ENCODE measurements at places on chromosomes 4 and X.

- H3K4me3 ChIP-seq = no peak overlapping the region
- DNase-seq = no peak
- H3K27ac ChIP-seq = no peak overlapping the region
- no peaks in the 10 kb centered on the region for H3K4me1 ChIP-seq
- no peaks in the 10 kb centered on the region for H3K27me3 ChIP-seq
Measured at GRCh38 chrX:22634751-22635150, 362.0 kb downstream of the CBLL2 start.

DNA sequence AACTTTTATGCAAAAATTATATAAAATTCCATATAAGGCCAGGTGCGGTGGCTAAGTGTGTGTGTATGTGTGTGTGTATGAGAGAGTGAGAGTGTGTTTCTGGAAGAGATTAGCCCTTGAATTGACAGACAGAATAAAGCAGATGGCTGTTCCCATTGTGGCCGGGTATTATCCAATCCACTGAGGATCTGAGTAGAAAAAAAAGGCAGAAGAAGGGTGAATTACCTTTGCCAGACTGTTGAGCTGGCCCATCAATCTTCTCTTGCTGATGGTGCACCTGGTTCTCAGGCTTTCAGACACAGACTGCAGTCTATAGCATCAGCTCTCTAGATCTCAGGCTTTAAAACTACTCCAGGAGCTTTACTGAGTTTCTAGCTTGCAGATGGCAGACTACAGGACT, 92.2 kb upstream of the SLIT2 start:
- H3K4me1 ChIP-seq = no peaks in the 10 kb centered on the region
- no peak overlapping the region for H3K4me3 ChIP-seq
- H3K27ac ChIP-seq = no peak overlapping the region
- no peaks in the 10 kb centered on the region for H3K36me3 ChIP-seq
- no peaks in the 10 kb centered on the region for H3K27me3 ChIP-seq
- no peak for DNase-seq

DNA sequence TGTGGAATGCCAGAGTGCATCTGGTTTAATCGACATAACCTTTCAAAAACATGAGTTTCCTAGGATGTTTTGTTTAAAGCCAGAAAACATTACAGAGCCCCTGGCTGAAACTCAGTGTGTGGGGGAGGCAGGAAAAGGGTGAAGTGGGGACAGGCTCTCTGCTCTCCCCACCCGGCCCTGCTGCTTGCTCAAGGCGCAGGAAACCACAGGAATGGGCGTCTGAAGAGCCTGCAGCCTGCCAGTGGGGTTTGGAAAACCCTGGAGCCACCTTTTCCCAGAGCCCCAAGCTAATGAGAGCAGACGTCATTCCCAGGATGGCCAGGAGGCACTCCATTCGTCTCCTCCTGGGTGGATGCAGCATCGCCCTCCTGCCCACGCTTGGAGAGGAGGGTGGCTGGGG, 240.6 kb downstream of the AFAP1 start:
- H3K27me3 ChIP-seq = peaks cover 23% of the 10 kb centered on the region
- DNase-seq = no peak
- no peak overlapping the region for H3K27ac ChIP-seq
- H3K36me3 ChIP-seq = no peaks in the 10 kb centered on the region

- DNase-seq = no peak
- H3K4me3 ChIP-seq = no peak overlapping the region
- no peaks in the 10 kb centered on the region for H3K27me3 ChIP-seq
- no peaks in the 10 kb centered on the region for H3K36me3 ChIP-seq
Measured at GRCh38 chr4:150641612-150642011, 59.7 kb downstream of the MAB21L2 start.

DNA sequence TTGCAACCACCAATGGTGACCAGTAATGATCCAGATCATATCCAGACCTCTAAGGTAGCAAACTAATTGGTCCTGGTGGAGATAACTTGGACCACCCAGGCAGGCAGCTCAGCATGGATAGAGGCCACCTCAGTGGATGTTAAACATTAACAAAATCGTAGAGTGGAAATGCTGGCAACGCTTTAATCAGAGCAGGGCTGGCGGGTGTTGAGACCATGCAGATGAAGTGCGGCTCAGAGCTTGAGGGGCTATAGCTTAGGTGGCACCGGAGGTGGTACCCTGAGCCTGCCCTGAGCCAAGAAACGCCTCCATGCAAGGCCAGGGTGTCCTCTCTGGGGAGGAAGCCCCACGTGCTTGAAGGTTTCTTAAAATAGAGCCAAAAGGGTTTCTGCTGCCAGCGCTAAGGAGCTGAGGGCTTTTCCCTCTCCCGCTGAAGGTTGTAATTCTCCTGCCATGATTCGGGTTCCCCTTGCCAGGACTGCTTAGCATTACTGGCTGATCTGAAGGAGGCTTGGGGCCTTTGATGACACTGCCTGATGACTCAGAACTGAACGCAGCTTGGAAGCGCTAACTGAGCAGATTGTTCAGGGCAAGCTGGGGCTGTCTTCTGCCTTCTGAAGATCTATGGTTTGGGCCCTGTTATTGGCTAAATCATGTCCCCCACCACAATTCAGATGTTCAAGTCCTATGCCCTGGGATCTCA, 177.8 kb upstream of the ATP6AP2 start:
- no peak overlapping the region for H3K4me3 ChIP-seq
- no peaks in the 10 kb centered on the region for H3K4me1 ChIP-seq
- H3K27me3 ChIP-seq = no peaks in the 10 kb centered on the region
- no peaks in the 10 kb centered on the region for H3K36me3 ChIP-seq

DNA sequence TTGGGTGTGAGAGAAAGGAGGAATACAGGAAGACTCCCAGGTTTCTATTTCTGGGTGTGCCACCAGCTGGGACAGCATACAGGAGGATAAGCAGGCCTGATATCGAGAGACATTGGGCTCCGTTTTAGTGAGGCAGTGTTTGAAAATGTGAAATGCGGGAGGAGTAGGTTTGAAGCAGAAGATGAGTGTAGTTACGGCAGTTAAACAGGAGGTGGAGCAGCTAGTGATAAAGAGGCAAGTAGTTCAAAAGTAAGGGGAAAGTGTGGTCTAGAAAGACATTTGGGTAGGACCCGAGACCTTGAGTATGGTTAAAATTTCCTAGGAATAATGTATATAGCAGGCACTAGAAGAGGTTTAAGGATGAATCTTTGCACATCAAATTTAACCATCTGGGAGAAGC, 42.4 kb downstream of the DCUN1D4 start:
- H3K27me3 ChIP-seq = no peaks in the 10 kb centered on the region
- H3K4me1 ChIP-seq = no peaks in the 10 kb centered on the region
- peaks cover 13% of the 10 kb centered on the region for H3K36me3 ChIP-seq
- DNase-seq = no peak
- no peak overlapping the region for H3K4me3 ChIP-seq
- H3K27ac ChIP-seq = no peak overlapping the region

DNA sequence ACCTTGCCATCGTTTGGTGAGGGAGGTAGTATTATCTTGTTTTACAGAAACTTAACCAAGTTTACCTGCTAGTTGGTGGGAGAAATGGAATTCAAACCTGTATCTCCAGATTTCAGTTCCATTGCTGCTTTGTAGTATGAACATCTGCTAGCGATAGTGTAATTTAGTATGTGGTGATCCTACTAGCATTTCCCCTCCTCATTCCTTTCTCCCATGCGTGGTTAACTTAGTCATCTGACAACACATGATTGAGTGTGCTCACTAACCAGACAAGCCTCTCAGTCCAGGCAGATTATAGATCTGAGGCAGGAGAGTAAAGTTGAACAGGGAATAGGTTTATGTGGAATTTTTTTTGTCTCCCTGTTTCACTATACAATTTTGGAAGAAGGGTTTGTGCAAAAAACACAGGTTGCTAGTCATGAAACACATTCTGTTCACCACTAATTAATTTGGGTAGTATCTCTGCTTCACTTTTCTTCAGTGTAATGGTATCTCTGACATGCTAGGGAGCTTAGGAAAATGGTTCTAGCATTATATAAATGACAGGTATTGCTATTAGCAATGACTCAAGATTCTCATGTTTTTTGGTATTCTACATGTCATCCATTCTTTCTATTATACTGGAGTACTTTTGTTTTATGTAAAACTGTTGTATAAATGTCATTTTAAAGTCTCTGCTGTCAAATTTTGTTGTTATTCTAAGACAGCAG, 21.7 kb downstream of the RBPJ start:
- no peaks in the 10 kb centered on the region for H3K27me3 ChIP-seq
- DNase-seq = no peak
- peak overlapping the region; percentile 19 for H3K4me3 ChIP-seq
- H3K4me1 ChIP-seq = peaks cover 22% of the 10 kb centered on the region

DNA sequence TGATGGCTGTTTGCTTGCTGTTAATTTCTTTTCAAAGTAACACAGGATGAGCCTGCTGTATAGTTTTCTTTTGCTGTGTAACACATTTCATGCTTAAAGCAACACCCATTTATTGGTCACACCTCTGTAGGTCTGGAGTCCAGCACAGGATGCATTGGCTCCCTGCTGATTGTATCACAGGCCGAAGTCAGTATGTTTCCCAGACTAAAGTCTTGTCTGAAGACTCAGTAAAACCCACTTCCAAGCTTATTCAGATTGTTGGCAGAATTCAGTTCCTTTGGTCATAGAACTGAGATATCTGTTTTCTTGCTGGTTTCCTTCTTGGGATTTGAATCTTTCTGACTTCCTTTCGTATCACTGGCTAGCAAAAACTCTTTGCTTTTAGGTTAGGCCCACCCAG, 54.3 kb downstream of the LRP2BP start:
- no peak overlapping the region for H3K27ac ChIP-seq
- H3K4me1 ChIP-seq = no peaks in the 10 kb centered on the region
- H3K27me3 ChIP-seq = no peaks in the 10 kb centered on the region
- DNase-seq = no peak
- H3K4me3 ChIP-seq = no peak overlapping the region

DNA sequence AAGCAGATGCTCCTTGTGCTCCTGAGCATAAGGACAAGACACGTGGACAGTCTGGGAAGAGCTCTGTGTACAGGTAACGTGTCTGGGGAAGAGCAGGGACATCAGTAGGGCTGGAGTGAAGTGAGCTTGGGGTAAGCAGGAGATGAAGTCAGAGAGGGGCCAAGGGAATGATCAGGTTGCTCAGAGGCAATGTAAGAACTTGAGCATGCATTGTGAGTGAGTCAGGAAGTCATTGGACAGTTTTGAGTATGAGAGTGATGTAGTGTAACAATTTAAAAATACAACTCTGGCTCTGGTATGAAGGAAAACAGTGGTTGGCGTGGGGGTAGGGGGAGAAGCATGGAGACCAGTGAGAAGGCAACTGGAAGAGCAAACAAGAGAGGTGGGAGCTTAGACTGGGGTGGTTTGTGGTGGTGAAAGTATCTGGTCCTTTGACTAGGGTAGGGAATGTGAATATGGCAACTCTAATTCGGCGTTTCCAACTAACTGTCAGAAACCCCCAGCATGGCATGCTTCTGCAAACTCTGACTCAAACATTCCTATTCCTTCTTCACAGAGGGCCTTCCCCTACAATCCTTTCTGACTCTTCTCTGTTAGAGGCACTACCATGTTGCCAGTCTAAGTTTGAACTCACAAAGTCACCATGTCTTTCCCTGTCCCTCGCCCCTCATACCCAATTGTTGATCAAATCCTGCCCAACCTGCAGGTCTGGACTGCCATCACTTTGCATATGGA, 57.2 kb downstream of the STBD1 start:
- no peak overlapping the region for H3K27ac ChIP-seq
- H3K4me3 ChIP-seq = no peak overlapping the region
- H3K36me3 ChIP-seq = no peaks in the 10 kb centered on the region
- H3K4me1 ChIP-seq = no peaks in the 10 kb centered on the region
- peaks cover 5% of the 10 kb centered on the region for H3K27me3 ChIP-seq

GRCh38 chr4:56870946-56871345, 36.8 kb upstream of the REST start:
- no peaks in the 10 kb centered on the region for H3K27me3 ChIP-seq
- no peak for DNase-seq
- no peak overlapping the region for H3K4me3 ChIP-seq
- no peaks in the 10 kb centered on the region for H3K4me1 ChIP-seq
- H3K36me3 ChIP-seq = no peaks in the 10 kb centered on the region
- no peak overlapping the region for H3K27ac ChIP-seq

- no peak overlapping the region for H3K4me3 ChIP-seq
- no peaks in the 10 kb centered on the region for H3K36me3 ChIP-seq
- DNase-seq = no peak
- peaks cover 16% of the 10 kb centered on the region for H3K4me1 ChIP-seq
Measured at GRCh38 chrX:107730991-107731766, 44.4 kb downstream of the TSC22D3 start.

DNA sequence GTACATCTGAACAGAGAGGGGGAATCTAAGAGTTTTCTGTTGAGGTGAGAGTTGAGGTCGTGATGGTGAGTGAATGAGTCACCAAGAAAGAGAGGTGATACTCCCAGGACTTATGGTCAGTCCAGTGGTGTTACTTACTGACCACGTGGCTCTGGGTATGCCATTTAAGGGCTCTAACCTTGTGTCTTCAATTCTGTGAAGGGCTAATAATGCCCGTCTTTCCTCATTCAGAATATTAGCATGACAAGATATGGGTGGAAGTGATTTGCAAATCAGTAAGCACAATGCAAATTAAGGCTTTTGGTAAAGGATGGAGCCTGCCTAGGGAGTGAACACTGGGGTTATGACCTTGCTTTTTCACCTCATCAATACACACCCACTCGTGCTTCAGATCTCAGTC, 75.2 kb downstream of the COQ2 start:
- no peaks in the 10 kb centered on the region for H3K36me3 ChIP-seq
- H3K27me3 ChIP-seq = no peaks in the 10 kb centered on the region
- peaks cover 28% of the 10 kb centered on the region for H3K4me1 ChIP-seq

DNA sequence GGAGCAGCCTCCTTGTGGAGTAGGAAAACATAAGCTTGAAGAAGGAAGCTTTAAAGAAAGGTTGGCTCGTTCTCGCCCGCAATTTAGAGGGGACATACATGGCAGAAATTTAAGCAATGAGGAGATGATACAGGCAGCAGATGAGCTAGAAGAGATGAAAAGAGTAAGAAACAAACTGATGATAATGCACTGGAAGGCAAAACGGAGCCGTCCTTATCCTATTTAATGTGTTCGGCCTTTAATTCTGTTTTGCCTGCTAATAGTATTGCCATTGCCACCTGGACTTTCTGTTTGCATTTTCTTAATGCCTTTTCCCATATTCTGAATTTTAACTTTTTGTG, 1.4 kb downstream of the TCEAL1 start:
- no peak for DNase-seq
- H3K4me1 ChIP-seq = peaks cover 14% of the 10 kb centered on the region
- H3K4me3 ChIP-seq = peak overlapping the region; percentile 71
- H3K36me3 ChIP-seq = no peaks in the 10 kb centered on the region
- no peaks in the 10 kb centered on the region for H3K27me3 ChIP-seq

- no peaks in the 10 kb centered on the region for H3K4me1 ChIP-seq
- no peak overlapping the region for H3K4me3 ChIP-seq
- no peaks in the 10 kb centered on the region for H3K36me3 ChIP-seq
- H3K27me3 ChIP-seq = peaks cover 2% of the 10 kb centered on the region
Measured at GRCh38 chrX:45267007-45267406, 66.3 kb upstream of the DIPK2B start.

DNA sequence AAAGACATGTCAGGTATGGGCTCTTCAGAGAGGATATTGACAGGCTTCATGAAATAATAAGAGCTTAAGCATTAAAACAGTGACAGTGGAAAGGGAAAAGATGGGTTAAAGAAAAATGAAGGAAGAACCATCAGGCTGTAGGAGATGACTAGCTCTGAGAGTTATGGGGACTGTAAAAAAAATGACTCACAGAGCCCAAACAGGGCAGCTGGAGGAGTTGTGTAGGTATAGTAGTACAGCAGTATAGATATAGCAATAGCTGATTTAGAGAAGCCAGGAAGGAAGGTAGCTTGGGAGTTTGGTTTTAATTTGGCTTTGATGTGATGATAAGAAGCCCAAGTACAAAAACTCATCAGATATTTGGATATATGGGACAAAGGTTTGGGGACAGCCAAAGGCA, 66.6 kb downstream of the FREM3 start:
- no peak overlapping the region for H3K27ac ChIP-seq
- H3K4me3 ChIP-seq = no peak overlapping the region
- H3K36me3 ChIP-seq = no peaks in the 10 kb centered on the region
- no peaks in the 10 kb centered on the region for H3K4me1 ChIP-seq
- DNase-seq = no peak

Measured in keratinocyte (primary cell).